ENCODE measurements at places on chromosomes 11 and 22. TPM values are rescaled to one million over a fixed set of nuclear protein-coding genes. Genes with fewer than 3 reads are reported as not detected.

DNA sequence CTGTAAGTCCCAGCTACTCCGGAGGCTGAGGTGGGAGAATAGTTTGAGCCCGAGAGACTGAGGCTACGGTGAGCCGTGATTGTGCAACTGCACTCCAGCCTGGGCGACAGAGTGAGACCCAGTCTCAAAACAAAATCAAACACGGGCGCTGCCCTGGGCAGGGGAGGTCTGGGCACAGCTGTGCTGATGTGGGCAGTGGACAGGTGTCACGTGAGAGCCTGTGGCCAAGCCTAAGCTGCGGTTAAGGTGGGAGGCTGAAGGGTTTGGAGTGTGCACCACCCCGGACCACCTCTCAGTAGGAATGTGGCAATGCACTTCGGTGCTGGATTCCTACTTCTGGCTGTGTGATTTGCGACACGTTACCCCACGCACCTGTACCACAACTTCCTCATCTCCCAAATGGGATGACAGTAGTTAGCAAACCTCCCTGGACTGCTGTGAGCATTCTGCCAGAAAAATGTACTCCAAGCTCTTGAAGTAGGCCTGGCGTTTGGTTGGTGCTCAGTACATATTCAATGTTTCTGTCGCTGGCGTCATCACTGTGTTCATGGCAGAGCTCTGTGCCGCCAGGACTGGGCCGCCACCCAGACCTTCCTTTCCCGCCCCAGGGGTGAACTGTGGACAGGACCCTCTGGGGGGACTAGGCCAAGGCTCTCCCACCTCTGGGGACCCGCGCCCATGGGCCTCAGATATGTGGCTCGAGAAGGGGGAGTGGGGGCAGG, 807 bp upstream of the ZNF74 start:
- no peak for DNase-seq

DNA sequence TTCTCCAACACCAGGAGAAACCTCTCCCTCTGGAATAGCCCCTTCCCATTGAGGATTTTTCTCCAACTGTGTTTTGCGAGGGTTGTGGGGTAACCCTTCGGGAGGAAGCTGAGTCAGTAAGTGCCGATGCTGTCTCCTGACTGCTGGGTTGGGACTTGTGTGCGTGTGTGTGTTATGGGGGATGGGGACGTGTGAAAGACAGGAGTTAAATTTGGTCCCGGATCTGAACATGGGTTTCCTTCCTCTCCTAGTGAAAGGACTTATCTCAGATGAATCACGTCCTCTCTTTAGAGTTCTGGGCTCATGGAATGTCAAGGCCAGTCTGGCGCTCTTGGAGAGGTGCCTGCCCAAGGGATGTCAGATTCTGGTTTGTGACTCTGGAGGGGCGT, 33.3 kb downstream of the KIAA1671 start:
- peak; percentile 54 for DNase-seq

GRCh38 chr22:38802671-38803121, 8.8 kb upstream of the DNAL4 start:
- DNase-seq = peak; percentile 58

GRCh38 chr11:122877732-122878131, 4.8 kb upstream of the JHY start:
- DNase-seq = no peak

DNA sequence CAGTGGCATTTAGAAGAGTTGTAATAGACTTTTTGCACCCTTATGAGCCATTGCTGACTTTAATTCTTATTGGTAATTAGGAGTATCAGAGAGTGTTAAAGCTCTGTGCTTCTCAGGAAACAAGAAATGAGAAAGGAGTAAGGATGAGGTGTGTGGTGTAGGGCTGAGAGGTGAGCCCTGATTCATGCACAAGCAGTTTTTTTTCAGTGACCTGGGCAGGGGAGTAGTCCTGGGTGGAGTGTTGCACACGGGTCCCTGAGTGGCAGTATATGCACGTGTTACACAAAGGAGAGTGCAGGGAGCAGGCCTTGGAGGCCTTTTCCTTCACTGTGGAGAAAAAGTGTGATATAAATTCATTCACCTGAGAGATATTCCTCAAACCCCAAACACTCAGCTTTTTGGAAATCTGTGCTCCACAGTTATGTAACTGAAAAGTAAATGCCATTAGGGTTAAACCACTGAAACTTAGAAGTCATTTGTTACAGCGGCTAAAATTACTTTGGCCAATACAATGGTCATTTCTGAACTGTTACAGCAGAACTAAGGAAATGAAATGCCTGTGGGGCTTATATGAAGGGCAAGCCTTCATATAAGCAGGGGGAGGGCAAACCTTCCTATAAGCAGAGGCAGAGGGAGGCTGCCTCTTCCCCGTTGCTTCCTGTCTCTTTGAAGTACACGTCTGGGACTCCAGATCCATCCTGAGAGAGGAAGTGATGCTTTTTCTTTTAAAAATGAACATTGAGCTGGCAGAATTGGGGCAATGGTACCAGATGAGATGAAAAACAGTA, 62.6 kb upstream of the OLFML1 start:
- DNase-seq = no peak

DNA sequence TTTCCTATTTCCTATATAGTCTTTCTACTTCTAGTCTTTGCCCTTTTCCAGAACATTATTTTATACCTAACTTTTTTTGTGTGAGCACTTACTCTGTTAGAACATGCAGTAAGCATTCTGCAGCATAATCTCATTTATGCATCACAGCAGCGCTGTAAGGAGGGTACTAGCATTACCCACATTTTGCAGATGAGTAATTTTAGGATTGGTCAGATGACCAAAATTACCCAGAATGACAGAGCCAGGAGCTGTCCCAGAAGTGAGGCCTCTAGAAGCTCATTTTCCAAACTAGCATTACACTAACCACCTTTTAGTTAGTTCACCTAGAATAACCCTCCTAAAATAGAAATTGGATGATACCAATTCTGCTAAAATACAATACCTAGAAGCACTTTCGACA, 47.1 kb upstream of the ARHGAP32 start:
- DNase-seq = no peak

DNA sequence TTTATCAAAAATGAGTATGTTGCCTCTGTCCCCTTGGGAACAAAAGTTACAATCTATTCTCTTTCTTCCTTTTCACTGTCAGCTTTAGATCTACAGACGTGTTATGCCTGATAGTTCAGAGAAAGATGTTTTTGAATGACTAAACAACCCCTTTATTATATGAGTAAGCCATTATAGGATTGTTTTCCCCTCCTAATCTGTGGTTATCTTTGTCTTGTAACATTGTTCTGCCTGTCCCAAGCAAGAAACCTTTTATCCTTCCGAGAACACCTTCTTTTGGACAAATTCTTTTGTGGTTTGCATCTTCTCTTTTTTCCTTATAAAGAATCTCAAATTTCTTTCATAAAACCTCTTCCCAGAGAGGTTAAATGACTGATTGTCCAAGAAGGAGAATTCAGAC, 208.4 kb downstream of the DDX10 start:
- no peak for DNase-seq

- DNase-seq = no peak
These were observed 10.9 kb downstream of the MTNR1B start for GRCh38 chr11:92980312-92980711.

GRCh38 chr11:792873-793272, 3.0 kb upstream of the CEND1 start:
- DNase-seq = no peak

- no peak for DNase-seq
These were observed 53.8 kb downstream of the CASP12 start for GRCh38 chr11:104844451-104844850.

GRCh38 chr11:12132790-12133145, 22.4 kb downstream of the MICAL2 start:
- DNase-seq = no peak

DNA sequence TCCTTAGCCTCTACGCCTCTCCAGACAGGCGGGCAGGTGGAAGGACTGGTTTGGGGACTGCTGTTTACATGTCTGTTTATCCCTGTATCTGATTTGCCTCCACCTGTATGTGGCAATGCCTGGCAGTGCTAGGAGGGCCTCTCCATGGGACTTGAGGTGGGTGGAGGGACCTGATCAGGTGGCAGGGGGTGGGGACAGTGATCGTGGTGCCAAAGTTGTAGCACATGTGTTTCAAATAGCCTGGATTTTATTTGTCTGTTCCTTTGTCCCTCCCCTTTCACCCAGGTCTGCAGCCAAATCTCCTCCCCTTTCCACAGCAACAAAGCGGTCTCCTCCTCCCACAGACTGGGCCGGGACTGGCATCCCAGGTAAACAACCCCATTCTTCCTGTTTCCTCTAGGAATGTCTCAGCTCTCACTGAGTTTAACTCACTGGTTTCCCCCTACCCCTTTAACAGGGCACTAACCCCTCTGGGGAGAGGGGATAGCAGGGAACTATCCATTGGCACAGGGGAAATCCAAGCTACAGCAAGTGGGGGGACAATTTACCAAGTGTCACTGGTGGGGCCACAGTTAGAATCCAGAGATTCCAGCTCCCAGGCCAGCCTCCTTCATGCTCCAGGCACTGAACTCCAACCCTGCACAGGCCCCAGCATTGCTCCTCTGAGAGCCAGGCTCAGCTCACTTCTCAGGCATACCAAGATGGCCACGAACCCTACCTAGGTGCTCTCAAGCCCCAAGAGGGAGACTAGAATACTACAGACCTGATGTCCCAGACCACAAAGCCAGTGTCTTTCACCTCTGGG, 22.9 kb upstream of the TLCD5 start:
- no peak for DNase-seq

- no peak for DNase-seq
These were observed 321.7 kb downstream of the TMEM135 start for GRCh38 chr11:87359401-87359800.

DNA sequence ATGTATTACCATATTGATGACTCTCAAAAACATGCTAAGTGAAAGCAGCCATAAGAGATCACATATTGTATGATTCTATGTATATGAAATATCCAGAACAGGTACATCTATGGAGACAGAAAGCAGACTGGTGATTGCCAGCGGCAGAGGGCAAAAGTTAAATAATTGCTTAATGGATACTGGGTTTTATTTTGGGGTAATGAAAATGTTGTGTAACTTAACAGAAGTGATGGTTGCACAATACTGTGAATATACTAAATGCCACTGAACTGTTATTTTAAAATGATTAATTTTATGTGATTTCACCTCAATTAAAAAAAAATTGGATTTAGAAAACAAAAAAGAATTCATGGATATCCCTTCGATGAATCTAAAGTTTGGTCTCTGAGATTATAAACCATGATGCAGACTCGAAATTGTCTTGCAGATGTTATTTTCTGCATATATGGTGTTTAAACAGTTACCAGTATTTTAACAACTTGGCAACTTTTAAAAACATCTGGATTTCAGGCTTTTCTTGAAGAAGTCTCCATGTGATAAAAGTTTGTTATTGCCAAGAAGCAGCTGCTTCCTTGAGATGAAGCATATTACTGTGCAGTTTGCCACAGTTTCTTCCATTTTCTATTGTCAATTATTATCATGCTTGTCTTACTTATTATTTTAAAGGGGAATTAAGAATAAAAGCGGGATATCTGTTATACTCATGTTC, 38.1 kb downstream of the LARGE2 start:
- DNase-seq = no peak

GRCh38 chr11:31387379-31387778, 17.7 kb downstream of the DNAJC24 start:
- no peak for DNase-seq

- no peak for DNase-seq
These were observed 2.5 kb downstream of the WNT7B start for GRCh38 chr22:45974498-45974897.

- no peak for DNase-seq
These were observed 49.2 kb downstream of the CWC15 start for GRCh38 chr11:94924171-94924572.

- DNase-seq = no peak
These were observed 352.3 kb upstream of the B3GAT1 start for GRCh38 chr11:134764367-134764766.

- DNase-seq = no peak
These were observed 802.7 kb downstream of the METTL15 start for GRCh38 chr11:28910926-28911325.

- no peak for DNase-seq
These were observed 121.7 kb upstream of the ZBED5 start for GRCh38 chr11:10979529-10979928.

- DNase-seq = no peak
These were observed 35.4 kb upstream of the NFRKB start for GRCh38 chr11:129930743-129931142.

DNA sequence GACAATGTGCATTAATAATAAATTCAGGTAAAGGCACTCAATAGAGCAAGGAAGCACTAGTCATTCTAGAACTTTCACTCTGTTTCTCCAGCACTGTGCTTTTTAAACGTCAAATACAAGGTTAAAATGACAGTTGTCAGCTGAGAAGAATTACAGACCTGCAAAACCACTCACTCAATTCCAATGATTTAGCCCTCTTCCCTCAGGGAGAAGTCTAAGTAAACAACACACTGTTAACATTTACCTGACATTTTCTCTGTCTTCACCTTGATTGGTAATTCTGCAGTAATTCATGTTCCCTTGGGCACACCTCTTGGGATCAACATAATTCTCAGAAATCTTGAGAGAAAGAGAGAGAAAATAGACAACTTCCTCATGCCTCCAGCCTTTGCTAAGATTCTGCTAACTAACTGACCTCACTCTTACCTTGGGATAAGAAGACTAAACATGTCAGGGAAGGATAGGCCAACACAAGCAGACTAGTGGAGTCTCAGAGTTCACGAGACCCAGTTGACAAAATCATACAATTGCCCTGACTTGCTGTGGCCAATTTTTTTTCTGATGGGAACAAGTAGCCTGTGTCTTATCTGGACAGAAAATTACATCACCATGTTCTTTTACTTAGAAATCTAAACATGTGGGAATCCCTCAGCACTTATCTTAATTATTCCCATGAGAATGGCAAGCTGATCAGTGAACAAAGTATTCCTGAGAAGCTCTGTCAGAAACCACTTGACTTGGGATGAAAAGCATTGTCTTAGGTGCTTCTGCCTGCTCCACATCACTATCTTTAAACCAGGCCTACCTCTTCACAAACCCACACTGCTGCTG, 516.8 kb upstream of the FAT3 start:
- DNase-seq = no peak

GRCh38 chr11:110293389-110293788, 3.0 kb downstream of the RDX start:
- no peak for DNase-seq

- DNase-seq = no peak
These were observed 217.1 kb downstream of the BLID start for GRCh38 chr11:121898903-121899302.

F2 gene
- not detected for total RNA-seq

PARVG gene
- 25.3 TPM for total RNA-seq

CCDC87 gene
- total RNA-seq = not detected

NR1H3 gene
- total RNA-seq = 14.1 TPM

OR2D2 gene
- not detected for total RNA-seq

RFPL3 gene
- not detected for total RNA-seq

SLC22A25 gene
- total RNA-seq = not detected

CRYAB gene
- 45.9 TPM for total RNA-seq

HBG1 gene
- total RNA-seq = not detected

TRIM66 gene
- 7.4 TPM for total RNA-seq

C22orf15 gene
- total RNA-seq = 0.41 TPM

OR10D3 gene
- not detected for total RNA-seq

OR52J3 gene
- not detected for total RNA-seq

BEST1 gene
- total RNA-seq = 11.1 TPM

PANX3 gene
- total RNA-seq = not detected

KCNQ1OT1 gene
- 19.4 TPM for total RNA-seq

LRRC55 gene
- not detected for total RNA-seq

TREH gene
- total RNA-seq = not detected

HEPHL1 gene
- total RNA-seq = not detected
